Effector memory CD4-positive, alpha-beta T cell (primary cell): ENCODE measurements at places on chromosomes 6 and 20.
A peak's percentile ranks its signal among the peaks of the same experiment; 100 is the strongest.

DNA sequence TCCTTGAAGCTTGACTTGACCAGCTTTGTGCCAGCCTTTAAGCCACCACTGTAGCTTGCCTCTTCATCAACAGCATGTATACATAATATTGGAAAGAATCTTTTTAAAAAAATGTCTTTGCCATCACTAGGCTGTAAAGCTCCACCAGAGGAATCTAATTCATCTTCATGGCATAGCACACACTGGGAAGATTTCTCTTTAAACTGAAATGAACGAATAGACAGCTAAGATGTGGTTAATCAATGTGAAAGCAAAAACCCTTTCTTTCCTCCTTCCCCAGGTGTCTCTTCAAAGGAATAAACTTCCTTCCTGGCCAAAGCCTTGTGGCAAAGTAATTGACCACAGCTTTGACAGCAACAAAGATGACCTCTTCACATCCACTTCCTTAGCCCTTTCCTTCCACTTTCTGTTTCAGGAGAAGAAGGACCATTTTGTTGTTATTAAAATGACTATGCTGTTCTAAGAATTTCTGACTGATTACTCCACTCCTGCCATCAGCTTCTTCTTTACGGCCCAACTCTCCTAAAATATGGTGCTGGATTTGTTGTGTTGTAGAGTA, 428.7 kb upstream of the SOX4 start:
- DNase-seq, result no peak

DNA sequence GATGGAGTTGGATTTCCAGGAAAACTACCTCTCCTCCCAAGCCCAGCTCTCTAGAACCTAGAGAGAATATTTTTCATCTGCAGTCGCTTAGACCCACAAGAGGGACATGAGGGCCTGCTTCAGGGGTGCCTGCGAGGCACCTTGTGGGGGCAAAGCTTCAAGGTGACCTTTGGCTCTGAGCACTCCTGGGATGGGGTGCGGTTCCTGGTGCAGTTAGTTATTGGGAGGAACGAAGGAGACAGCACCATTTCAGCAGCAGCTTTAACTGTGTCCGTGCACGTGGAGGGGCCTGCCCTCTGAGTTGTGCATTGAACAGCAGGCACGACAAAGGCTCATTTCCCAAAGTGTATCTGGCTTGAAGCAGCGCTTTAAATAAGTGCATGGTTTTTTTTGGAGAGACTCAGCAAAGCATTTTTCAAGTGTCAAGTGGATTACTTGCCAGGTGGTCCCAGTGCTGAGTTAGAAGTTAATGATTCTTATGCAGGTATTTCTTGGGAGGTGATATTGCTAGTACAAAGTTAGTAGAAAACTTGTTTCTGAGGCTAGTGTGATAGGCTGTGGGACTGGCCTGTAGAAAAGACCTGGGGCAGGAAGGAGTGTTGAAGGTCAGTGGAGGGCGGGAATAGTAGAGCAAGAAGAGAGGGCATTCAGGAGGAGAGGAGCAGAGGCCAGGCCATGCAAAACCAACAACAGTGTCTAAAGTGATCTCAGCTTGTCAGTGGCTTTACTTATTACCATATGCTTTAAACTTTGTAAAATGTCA, 3.8 kb downstream of the IGF2R start:
- no peak for DNase-seq

DNA sequence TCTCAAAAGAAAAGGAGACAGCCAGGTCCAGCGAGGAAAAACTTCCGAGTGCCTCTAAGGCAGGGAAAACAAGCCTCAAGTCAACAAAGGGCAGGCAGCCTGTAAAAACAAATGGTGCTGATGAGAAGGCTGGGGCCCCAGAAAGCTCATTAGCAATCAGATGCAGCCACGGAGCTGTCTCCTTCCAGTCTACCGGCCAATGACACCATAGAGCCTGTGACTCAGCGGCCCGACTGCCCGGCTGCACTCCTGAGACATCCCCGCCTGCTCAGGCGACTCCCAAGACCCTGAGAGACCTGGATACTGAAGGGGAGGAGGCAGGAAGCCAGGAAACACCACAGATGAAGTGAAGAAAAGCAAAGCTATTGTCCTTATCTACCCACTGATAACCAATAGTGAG, 120.1 kb upstream of the HDDC2 start:
- no peak for DNase-seq

DNA sequence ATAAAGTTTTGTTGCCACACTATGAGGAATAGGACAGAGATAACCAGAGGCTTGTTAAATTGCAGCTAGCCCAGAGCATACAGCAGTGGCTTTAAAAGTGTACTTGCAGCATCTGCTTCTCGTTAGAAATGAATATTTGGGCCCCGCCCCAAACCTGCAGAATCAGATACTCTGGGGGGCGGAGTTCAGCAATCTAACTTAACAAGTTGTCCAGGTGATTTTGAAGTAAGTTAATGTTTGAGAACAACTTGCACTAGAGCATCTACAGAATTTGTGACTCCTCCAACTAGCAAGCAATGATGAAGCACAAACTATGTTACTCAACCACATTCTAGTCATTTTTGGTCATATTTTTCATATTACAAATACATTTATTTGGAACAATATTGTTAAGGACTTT, 10.6 kb upstream of the SUPT3H start:
- no peak for DNase-seq

GRCh38 chr6:170178561-170179477, 112.1 kb downstream of the DLL1 start:
- no peak for DNase-seq

DNA sequence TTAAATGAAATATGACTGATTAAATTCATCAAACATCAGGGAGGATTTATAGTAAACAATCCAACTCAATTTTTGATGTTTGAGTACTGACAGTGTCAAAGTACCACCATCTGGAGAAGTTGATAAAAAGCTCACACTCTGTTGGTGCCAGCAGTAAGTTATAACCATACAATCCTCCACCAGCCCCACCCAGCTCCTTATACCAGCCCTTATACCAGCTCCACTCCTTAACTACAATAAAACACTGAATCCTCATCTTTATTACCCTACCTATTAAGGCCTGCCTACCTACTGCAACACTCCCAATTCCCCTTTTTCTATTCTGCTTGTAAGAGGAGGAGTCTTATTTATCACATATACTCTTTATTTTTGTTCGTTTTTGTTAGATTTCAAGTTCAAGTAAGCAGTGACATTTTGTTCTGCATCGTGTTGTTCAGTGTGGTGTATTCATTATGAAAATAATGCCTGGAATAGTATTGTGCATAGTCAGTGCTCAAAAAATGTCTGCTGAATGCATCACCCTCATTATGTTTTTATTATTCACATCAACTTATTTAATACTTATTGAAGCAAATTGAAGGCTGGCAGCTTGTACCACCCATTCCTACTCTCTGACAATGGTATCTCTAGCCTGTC, 954.7 kb upstream of the ADGRB3 start:
- no peak for DNase-seq

- DNase-seq, result no peak
Observed at GRCh38 chr6:356828-357251, 34.7 kb upstream of the IRF4 start.

GRCh38 chr6:133504761-133505160, 263.6 kb downstream of the EYA4 start:
- DNase-seq, result no peak

DNA sequence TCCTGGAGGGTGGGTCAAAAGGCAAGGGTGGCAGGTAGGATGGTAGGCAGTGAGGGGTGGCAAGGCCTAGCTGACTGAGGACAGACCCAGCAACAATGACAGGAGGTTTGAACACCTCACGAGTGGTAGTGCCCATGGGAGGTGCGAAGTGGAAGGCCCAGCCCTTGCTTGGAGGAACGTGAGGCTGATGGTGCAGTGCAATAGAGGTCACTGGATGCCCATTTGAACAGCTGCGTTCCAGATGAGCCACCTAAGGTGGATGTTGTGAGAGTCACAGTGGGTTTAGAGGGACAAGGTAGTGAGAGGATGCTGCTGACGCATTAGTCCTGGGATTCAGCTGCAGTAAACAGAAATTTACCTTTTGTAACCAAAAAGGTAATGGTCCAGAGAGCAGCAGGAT, 15.6 kb downstream of the TMEM74B start:
- no peak for DNase-seq

DNA sequence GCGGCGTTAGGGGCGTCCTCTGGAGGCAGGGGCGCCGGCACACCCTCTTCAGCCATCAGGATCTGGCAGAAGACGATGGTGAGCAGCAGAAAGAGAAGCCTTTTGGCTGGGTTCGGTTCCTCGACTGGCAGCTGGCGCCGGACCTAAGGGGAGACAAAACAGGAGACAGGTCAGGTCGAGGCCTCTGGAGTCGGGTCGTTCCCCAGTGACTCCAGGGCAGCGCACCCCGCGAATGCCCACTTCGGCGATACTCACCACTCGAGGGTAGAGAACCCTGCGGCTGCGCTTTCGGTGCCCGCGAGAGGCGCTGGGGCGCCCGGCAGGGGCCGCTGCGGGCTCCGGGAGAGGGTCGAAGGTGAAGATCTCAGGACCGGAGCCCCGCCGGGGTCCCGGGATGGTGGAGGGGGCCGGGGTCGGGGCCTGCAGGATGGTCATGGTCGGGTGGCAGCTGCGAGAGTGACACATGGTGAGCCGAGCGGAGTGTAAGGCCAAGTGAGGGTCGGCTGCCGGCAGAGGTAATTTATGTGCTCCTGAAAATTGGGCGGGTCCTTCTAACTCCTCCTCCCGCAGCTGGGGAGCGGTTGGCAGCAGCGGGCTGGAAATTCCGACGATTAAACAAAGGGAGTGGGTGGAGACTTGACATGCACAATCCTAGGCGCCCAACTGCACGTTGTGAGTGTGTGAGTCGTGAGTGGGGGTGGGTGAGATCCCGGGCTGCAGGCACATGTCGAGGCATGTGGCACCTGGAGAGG, at the start of gene IER3:
Gene IER3, minus strand, starts transcription at position 494 of the 752 bp plus-strand sequence. Its CDS starts 29 bp downstream, at position 465.
- DNase-seq, result peak; percentile 73

DNA sequence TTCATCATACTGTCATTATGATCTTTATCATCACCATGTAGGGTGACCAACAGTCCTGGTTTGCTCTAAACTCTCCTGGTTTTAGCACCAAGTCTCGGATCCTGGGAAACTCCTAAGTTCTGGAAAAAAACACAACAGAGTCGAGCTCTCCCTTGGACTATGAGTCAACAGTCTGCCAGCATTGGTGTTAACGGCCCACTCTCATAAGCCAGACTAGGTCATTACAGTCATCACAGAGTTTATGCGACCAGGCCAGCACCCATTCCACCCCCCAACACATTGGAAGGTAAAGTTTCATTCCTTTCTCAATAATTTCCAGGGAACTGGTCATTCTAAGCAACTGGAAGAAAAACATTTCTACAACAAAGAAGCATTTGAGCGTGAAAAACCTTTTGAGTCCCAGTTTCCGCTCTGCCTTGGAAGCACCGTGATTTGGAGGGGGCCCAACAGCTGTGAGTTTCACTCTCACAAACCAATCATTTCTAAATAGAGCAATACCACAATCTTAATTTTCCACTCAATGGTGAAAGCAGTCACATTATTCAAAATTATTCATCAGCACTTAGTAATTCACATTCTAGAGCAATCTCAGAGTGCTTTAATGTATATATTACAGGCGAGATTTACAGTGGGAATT, 445.0 kb downstream of the CDH26 start:
- no peak for DNase-seq

DNA sequence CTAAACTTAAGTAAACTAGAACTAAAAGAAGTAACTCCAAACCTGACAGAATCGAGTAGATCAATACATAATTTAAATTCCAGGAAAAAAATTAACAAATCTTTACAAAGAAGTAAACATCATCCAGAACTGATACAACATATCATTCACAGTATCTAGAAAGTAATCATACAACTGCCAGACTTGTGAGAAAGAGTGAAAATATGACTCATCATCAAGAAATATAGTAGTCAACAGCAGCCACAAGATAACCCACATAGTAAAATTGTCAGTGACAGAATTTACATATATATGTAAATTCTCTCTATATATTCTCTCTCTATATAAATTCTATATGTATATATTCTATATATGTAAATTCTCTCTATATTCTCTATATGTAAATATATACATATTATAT, 242.8 kb upstream of the RGS17 start:
- no peak for DNase-seq

GRCh38 chr6:113149511-113149910, 707.6 kb upstream of the MARCKS start:
- no peak for DNase-seq

- DNase-seq, result no peak
Observed at GRCh38 chr20:60215816-60216730, 257.9 kb downstream of the CDH26 start.

GRCh38 chr6:98782772-98783171, 51.6 kb upstream of the POU3F2 start:
- no peak for DNase-seq

DNA sequence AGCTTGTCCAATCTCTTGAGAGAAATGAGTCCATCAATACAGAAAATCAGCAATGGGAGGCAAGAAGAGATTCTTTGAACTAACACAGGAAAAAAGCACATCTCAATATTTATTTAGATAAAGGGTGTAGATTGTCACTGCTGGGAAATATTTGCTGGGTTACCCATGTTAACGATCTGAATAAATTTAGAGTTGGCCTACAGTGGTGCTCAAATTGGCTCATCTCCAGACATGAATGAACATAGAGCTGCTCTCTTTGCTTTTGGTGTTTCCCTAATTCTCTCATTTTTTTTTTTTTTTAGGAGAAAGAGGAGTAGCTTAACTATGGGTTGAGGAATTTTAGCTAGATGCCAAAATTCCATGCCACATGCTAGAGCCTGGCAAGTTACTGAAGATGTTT, 471.2 kb downstream of the PKHD1 start:
- DNase-seq, result no peak

- DNase-seq, result no peak
Observed at GRCh38 chr6:88263591-88263990, 97.4 kb upstream of the CNR1 start.

- DNase-seq, result no peak
Observed at GRCh38 chr6:158815907-158816306, 3.3 kb downstream of the EZR start.

DNA sequence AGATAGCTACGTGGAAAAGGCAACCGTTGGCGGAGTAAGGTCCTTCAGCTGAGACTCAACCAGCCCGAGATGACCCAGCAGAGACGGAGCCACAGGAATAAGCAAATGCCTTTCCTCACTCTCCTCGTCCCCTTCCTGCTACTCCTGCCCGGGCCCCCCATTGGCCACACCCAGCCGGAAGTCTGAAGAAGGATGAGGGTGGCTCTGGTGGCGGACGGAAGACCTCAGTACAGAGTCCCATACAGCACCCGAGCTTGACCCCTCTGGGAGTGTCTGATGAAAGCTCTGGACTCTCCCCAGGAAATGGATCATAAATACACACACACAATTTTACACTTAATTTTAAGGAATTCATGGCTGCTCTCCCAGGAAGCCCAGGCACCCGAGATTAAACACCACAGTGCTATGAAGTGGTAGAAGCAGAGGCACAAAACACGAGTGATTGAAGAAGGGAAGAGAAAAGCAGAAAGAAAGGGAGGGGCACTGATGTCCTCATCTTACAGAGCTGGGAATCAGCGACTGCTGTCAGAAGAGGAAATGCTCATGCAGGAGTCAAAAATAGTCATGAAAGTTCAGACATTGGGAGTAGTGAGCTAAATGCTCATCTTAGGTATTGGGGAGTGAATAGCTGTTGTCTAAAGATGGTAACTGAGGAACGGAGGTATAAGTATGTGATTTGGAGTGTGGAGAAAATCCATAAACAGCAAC, 125.6 kb downstream of the BANF2 start:
- no peak for DNase-seq
